Activated CD4-positive, alpha-beta T cell treated with anti-CD3 and anti-CD28 coated beads, Interleukin-2, amount 50 U/mL, for 48 hours (primary cell): ENCODE measurements at places on chromosomes 4 and X.

DNA sequence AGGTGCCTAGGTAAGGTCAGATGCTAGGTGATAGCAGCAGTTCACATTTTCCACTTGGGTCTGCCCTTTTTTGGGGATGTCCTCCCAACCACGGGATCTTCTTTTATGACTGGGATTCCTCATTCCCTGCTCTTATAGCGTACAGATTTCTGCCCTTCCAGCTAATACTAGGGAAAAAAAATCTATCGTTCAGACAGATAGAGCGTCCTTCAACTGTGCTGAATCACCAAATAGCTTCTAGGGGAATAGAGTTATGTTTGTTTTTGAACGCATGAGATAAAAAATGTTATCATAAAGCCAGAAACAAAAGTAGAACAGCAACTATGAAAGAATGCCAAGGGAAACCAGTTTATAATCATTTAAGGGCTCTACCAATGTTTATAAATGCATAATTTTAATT is 13.0 kb downstream of the RAP2C start:
- DNase-seq: no peak

GRCh38 chr4:338759-339097 is 1.1 kb downstream of the ZNF141 start:
- DNase-seq: no peak

DNA sequence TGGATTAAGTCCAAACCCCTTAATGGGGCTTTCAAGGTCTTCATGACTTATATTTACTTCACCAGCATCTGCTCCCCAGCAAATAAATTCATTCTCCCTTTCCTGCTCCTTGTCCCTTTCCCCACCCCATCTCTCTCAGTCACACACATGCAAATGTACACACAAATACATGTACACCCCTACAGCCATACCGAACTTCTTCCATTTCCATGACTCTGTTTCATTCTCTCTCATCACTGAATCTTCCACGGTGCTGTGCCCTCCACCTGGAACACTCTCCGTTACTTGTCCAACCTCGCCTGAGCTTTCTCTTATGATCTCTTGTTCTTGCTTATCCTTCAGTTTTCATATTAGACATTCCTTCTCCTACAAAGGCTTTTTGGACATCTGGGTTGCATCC is 22.0 kb upstream of the RPA4 start:
- DNase-seq: no peak

- DNase-seq: no peak
Measured at GRCh38 chr4:93788712-93789111, 39.8 kb upstream of the ATOH1 start.

DNA sequence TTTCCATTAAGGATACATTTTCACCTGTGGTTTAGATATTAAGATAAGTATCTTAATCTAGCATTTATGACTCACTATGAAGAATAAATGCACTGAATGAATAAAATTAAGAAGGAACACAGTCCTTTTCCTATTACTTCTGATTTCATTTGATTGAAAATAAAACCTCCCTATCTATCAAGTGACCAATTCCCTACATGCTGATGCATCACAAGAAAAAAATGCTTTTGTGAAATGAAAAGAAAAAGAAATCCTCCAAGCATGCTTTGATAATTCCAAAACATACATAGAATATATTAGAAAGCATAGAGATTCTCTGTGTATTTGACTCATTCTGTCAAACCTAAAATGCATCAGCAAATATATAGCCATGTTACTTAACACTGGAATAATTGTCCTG is 37.1 kb downstream of the PCDH10 start:
- no peak for DNase-seq

GRCh38 chr4:19983072-19983471 is 268.6 kb upstream of the SLIT2 start:
- no peak for DNase-seq
